Activated CD4-positive, alpha-beta memory T cell treated with anti-CD3 and anti-CD28 coated beads for 36 hours (primary cell): ENCODE measurements at places on chromosomes 5 and 9.

- no peak for DNase-seq
Observed at GRCh38 chr9:134403292-134403681, 77.0 kb downstream of the RXRA start.

GRCh38 chr5:643811-644271 lies 31.7 kb downstream of the CEP72 start:
- DNase-seq: no peak

GRCh38 chr9:85041466-85042137 lies 372.1 kb downstream of the NTRK2 start:
- no peak for DNase-seq

GRCh38 chr5:112742424-112742823 lies 4.7 kb downstream of the APC start:
- no peak for DNase-seq

DNA sequence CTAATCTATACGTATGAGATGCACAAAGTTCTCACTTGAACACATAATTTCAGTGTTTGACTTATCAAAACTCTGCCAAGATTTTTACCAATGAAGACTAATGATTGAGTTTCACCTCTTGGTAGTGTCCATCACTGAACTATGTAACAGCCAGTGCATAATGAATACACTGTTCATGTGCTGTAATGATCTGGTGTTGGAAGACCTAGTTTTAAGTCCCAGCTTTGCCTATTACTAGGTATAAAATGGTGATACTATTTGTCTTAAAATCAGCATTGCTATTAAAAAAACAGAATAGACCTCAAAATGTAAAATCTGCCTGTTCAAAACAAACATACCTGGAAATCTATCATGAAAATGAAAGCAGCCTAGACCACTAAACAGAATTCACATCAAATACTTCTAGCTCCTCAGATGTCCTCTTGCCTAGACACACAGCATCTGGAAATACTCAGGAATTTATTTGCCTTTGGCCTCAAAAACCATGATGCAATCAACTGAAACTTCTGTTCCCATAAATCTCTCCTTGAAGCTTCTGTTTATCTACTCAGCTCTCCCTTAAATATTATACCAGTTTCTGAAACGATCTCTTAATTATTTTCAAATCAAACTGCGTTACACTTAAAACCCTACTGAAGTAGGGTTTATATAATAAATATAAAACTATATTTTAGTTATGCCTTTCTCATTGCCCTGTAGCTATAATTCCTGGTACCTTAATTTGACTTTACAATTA lies 38.1 kb downstream of the MRPS27 start:
- DNase-seq: no peak

DNA sequence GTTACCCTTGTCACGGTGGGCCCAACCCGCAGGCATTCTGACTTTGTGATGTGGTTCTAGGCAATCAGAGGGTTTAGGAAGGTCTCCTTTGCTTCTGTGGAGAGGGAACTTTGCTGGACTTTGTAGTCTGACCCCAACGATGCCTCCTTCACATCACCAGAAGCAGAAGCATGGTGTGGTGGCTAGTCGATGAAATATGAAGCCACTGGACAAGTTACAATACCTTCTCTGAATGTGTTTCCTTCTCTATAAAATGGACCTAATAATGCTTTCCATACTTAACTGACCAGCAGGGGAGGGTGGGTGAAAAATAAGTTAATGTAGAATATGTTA lies 607 bp downstream of the SPEF2 start:
- DNase-seq: no peak

GRCh38 chr5:125326150-125326510 lies 579.7 kb upstream of the ZNF608 start:
- no peak for DNase-seq

- DNase-seq: peak; percentile 95
Observed at GRCh38 chr9:120925535-120926396, 830 bp downstream of the TRAF1 start.

DNA sequence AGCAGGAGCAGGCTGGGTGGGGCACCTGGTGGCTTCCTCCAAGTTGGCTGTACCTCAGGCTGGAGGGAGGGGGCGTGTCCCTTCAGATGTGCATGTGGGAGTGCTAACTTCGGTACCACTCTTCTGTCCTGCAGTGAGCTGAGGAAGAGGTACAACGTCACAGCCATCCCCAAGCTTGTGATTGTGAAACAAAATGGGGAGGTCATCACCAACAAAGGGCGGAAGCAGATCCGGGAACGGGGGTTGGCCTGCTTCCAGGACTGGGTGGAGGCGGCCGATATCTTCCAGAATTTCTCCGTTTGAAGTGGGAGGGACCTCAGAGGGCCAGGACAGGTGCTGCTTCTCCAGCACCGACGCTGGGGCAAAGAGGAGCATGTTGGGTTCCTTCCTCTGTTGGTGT lies 9.3 kb downstream of the NXNL2 start:
- DNase-seq: no peak

DNA sequence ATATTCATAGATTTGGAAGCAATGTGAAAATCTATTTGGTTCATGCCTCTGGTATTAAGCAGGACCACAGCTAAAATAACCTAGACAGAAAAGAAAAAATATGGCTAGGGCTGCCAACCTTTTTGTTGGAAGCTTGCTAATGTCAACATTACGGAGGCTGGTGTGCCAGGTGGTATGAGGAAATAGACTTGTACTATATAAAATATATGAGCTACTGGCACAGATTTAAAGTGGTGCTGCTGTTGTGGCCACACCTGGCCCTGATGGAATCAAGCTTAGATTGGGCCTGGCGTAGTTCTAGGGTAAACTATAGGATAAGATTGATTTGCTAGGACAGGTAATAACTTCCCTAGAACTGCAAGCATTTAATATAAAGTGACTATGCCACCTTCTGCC lies 10.6 kb upstream of the PARP8 start:
- DNase-seq: no peak

- no peak for DNase-seq
Observed at GRCh38 chr5:119336845-119337580, 18.8 kb upstream of the TNFAIP8 start.

DNA sequence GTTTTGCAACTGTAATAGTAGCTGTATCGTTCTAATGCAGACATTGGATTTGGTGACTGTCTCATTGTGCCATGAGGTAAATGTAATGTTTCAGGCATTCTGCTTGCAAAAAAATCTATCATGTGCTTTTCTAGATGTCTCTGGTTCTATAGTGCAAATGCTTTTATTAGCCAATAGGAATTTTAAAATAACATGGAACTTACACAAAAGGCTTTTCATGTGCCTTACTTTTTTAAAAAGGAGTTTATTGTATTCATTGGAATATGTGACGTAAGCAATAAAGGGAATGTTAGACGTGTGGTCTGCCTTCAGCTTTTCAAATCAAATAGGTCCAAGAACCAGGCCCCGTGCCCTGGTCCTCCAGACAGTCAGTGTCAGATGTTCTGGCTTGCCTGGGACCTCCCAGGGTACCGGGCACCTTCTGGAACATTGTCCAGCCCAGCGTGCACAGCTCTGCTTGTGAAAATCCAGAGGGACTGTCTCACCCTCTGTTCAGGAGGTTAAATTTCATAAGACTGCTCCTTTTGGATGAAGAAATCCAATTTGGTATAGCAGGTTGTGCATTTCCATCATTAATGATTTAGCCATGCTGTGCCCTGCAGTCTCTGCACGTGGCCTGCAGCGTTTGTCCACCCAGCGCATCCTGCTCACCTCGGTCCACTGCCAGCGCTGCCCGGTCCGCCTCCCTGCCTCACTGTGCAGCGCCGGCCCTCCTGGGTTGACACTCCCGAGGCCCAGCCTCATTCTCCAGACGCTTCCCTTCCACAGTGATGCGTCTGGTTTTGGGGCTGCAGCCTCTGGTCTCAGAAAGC lies 6.6 kb upstream of the AHRR start:
- DNase-seq: no peak

- DNase-seq: peak; percentile 90
Observed at GRCh38 chr9:131635285-131635684, 90.0 kb downstream of the PRRT1B start.

DNA sequence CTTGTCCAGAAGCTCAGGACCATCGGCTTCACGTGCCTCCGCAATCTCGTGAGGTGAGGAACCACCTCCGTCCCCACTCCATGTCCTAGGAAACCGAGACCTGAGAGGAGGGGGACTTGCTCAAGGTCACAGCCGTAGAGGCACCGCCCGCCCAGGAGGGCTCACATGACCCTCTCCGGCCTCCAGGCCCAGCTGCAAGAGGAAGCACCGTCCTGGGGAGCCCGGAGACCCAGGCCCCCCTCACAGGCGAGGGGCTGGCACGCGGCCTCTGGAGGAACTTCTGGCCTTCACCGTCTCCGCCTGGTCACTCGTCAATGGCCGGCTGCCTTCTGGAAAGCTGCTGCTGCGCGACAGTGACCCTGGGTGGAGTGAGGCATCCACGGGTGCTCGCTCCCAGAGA lies 24.2 kb downstream of the FAM78A start:
- DNase-seq: no peak

GRCh38 chr9:69671879-69672595 lies at the start of gene APBA1:
APBA1 (minus strand) TSS chr9:69672371.
- peak; percentile 43 for DNase-seq

GRCh38 chr5:74623006-74623611 lies 17.4 kb downstream of the ENC1 start:
- DNase-seq: no peak

DNA sequence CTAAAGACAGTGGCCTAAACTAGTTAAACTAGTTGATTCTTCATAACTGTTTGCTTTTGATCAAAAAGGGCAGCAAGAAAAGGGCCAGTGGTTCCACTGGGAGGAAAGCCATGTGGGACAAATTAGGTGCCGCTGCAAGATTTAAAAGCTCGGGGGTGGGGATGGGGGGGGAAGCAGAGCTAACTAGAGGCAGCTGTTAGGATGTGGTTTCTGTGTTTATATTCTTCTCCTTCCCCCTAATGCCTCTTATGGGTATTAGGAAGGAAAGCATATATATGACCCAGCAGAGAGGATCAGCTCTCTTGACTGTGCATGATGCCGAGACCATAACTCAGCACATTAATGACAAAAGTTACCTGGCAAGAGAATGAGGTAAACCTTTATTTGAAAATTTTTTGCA lies 65.7 kb downstream of the EFNA5 start:
- no peak for DNase-seq

- no peak for DNase-seq
Observed at GRCh38 chr5:110846398-110847001, 107.7 kb downstream of the SLC25A46 start.

DNA sequence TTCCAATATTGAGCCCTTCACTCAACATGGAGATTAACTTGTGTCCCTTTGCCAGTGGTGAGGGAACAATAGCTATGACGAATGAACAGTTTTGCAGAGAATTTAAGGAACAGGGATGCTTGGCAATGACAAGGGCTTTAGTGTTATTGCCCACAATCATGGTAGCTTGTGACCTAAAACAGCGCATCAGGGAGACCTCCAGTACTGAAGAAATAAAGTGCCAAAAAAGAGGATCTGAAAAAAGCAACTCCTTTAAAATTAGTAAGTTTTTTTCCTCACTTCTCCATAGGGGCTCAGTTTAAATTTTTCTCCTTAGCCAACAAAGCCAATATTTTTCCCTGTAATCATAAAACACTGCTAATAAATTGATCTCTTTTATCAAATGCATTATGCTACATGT lies 41.8 kb upstream of the PAM start:
- no peak for DNase-seq

GRCh38 chr9:77488439-77489126 lies 159.5 kb downstream of the GNA14 start:
- DNase-seq: no peak
